ENCODE measurements at places on chromosomes 2 and 18.

- no peak for DNase-seq
Observed at GRCh38 chr2:67716895-67717396, 319.8 kb downstream of the ETAA1 start.

DNA sequence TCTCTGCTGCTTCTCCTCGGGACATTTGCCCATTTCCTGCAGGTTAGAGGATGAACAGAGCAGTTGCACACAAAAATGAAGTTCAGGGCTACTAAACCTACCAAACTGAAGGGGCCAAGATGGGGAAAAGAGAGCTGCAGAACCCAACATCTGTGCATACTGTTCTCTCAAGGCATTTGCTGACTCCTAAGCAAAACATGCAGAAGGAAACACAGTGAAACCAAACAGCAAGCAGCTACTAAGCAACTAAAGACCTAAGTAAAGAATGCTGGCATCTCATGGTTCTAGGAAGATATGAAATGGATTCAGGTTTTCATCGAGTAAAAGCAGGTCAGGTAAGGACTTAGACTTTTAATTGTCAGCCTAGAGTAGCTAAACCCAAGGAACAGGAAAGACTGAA is 111.9 kb upstream of the SYT4 start:
- DNase-seq, result no peak

GRCh38 chr18:60292186-60292585 is 80.4 kb downstream of the MC4R start:
- DNase-seq, result no peak

DNA sequence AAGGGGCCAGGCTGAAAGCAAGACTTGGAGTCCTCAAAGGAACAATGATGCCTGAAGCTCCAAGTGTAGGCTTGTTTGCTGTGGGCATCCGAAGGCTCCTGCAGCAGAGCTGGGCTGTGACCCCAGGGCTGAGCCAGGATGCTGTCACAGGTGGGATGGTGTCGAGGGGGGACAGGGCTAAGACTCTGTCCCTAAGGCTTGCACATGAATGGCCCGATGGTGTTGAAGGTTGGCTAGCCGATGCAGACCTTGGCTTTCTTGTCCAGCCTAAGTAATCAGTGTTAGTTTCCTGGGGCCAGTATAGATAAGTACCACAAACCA is 251.0 kb downstream of the NDUFA10 start:
- no peak for DNase-seq

GRCh38 chr2:203824057-203824456 is 43.5 kb upstream of the CTLA4 start:
- DNase-seq, result no peak

DNA sequence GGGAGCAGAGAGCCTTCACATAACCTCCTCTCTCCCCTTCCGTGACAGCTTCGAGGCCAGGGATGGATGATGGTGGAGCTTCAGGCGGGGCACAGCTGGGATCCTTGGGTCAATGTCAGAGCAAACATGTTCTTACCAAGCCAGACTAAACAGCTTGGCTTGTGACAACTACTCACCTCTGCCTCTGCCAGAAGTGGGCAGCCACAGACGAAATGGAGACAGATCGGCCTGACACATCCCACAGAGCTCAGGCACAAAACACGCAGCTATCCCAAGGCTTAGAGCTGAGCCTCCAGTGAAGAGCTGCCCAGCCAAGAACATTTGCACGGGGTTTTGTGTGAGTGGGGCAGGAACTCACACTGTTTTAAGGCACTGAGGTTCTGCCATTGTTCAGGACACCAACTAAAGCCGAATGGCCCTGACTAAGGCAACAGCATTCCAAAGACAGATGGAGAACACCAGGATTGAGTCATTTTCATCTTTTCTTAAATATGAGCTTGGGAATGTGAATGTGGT is 12.8 kb downstream of the PXDN start:
- DNase-seq, result peak; percentile 16

DNA sequence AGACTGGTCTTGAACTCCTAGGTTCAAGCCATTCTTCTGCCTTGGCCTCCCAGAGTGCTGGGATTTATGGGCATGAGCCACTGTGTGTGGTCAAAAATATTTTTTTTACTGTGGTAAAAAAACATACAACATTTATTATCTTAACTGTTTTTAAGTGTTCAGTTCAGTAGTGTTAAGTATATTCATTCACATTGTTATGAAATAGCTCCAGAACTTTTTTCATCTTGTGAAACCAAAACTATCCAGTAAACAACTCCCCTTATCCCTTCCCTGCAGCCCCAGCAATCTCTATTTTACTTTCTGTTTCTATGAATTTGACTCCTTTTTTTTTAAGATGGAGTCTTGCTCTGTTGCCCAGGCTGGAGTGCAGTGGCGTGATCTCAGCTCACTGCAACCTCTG is 9.3 kb downstream of the RMC1 start:
- no peak for DNase-seq

- no peak for DNase-seq
Observed at GRCh38 chr2:162888652-162889051, 50.1 kb upstream of the KCNH7 start.

GRCh38 chr2:16225071-16225470 is 284.7 kb downstream of the MYCN start:
- DNase-seq, result no peak

Data from WERI-Rb-1 (cell line).